Mesothelial cell of epicardium (in vitro differentiated cells): ENCODE measurements at places on chromosomes 4 and X.

DNA sequence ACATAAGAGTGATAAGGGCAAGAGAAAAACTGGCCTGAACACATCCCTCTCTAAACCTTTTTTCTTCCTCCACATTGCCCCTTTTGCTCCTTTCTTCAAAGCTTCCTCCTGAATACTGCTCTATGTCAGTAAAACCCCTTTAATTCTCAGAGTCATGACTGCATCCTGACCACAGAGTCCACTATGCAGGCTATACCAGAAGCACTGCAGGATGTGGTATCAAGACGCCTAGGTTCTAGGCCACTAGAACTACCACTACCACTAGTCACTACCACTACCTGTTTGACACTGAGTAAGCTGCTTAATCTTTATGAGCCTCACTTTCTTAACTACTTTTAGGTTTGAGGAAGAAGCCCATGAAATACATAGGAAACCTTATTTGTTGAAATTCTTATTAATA is 38.7 kb downstream of the ARHGEF9 start:
- DNase-seq, result no peak
- H3K27me3 ChIP-seq, result no peaks in the 10 kb centered on the region
- no peak overlapping the region for H3K4me3 ChIP-seq
- H3K36me3 ChIP-seq, result no peaks in the 10 kb centered on the region
- peaks cover 13% of the 10 kb centered on the region for H3K4me1 ChIP-seq

DNA sequence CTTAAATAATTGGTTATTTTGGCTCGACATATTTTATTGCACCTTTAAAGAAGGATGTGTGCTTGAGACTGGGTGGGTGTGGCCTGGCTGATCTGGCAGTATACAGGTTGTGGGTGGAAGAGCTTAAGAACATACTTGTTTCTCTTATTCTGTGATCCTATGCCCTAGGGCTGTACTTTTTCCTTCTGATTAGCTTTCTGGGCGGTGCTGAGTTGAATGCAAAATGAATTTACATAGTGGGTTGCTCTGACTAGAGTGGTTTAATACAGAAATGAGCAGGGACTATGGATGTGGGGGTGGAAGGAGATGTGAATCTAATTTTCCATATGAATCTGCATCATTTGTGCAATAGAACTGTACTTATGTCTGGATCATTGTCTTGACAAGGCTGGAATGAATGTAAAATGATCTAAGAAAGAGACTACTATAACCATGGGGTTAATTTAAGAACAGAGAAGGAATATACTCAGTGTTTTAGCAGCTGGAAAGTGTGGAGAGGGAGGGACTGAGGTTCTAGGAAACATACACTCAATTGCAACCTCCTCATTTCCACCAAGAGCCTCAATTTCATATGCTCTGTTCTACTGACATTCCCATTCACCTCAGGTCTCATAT is 73.7 kb downstream of the RLIM start:
- no peak for DNase-seq
- no peak overlapping the region for H3K4me3 ChIP-seq
- no peak overlapping the region for H3K27ac ChIP-seq
- H3K4me1 ChIP-seq, result peaks cover 8% of the 10 kb centered on the region

DNA sequence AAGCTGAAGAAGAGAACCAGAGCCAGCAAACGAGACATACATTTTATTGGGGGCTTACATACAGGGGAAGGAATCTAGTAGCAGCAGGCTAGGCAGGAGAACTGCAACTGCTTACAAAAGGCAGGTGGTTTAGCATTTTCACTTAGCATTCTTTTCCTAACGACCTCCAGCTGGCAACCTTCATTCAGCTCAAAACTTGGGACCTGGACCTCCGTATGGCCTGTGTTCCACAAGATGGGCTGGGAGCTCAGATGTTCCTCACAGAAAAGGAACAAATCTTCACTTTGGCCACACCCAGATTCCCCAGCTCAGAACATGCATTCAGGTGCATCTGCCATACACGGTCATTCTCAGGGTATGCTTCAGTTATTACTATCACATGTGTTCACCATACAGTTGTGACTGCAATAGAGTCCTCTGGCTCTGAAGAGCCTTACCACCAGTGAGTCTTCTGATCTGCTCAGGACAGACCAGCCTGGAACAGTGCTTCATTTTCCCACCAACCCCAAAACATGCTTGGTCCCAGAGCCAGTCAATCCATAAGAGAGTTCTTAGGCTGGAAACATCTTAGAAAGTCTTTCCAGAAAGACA is 29.6 kb upstream of the AP1AR start:
- no peaks in the 10 kb centered on the region for H3K36me3 ChIP-seq
- H3K4me3 ChIP-seq, result no peak overlapping the region
- H3K4me1 ChIP-seq, result peaks cover 20% of the 10 kb centered on the region
- no peaks in the 10 kb centered on the region for H3K27me3 ChIP-seq
- H3K27ac ChIP-seq, result no peak overlapping the region
- DNase-seq, result no peak

DNA sequence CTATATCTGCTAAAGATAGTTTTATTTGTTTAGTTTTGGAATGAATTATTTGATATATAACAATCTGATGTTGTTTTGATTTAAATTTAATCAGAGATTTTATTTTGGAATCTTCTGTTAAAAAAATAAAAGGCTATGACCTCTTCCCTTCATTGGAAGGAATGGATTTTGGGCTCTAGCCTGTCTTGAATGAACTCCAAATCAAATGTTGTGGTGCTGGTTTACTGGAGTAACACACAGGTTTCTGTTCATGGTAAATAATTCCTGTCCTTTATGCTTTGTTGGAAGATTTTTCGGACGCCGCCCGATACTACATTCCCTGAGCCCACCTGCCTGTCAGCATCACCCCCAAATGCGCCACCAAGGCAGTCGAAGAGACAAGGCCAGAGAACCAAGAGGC is 291.1 kb downstream of the ARHGAP10 start:
- H3K4me3 ChIP-seq, result no peak overlapping the region
- H3K4me1 ChIP-seq, result peaks cover 19% of the 10 kb centered on the region
- no peaks in the 10 kb centered on the region for H3K27me3 ChIP-seq
- no peak overlapping the region for H3K27ac ChIP-seq
- H3K36me3 ChIP-seq, result peaks cover 4% of the 10 kb centered on the region

GRCh38 chrX:6004529-6004928 is 224.1 kb downstream of the NLGN4X start:
- H3K4me3 ChIP-seq, result no peak overlapping the region
- H3K27me3 ChIP-seq, result no peaks in the 10 kb centered on the region
- no peak overlapping the region for H3K27ac ChIP-seq
- DNase-seq, result no peak
- H3K4me1 ChIP-seq, result peaks cover 1% of the 10 kb centered on the region

GRCh38 chr4:31362756-31363155 is 642.6 kb downstream of the PCDH7 start:
- H3K27me3 ChIP-seq, result no peaks in the 10 kb centered on the region
- peaks cover 1% of the 10 kb centered on the region for H3K4me1 ChIP-seq
- no peak overlapping the region for H3K27ac ChIP-seq
- no peaks in the 10 kb centered on the region for H3K36me3 ChIP-seq
- H3K4me3 ChIP-seq, result no peak overlapping the region
- no peak for DNase-seq

GRCh38 chr4:93751411-93751810 is 77.1 kb upstream of the ATOH1 start:
- DNase-seq, result no peak
- no peaks in the 10 kb centered on the region for H3K27me3 ChIP-seq
- H3K36me3 ChIP-seq, result no peaks in the 10 kb centered on the region
- H3K4me3 ChIP-seq, result no peak overlapping the region
- H3K27ac ChIP-seq, result no peak overlapping the region
- H3K4me1 ChIP-seq, result peaks cover 27% of the 10 kb centered on the region

DNA sequence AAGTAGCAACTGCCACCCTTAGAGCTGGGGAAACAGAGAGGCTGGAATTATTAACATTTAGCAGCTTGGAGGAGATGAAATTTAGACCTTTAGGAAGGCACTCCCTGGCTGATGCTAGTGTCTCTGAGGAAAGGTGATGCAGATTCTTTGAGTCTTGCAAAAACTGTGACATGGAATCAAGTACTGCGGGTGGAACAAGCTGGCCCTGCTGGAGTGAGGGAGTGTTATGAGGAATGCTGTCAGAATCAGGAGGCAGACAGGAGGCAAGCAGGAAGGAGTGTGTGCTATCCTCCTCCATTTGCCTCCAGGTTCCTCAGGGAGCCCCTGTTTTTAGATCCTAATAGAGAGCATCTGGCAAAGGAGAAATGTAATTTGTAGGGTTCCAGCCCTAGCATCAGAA is 391.7 kb upstream of the PITX2 start:
- H3K4me3 ChIP-seq, result no peak overlapping the region
- no peaks in the 10 kb centered on the region for H3K36me3 ChIP-seq
- no peak for DNase-seq
- H3K4me1 ChIP-seq, result peaks cover 2% of the 10 kb centered on the region
- H3K27me3 ChIP-seq, result no peaks in the 10 kb centered on the region
